SK-N-DZ (cell line): ENCODE measurements at places on chromosomes 2 and 18.

GRCh38 chr2:148674063-148675020 is 29.8 kb downstream of the EPC2 start:
- peak; percentile 10 for DNase-seq

DNA sequence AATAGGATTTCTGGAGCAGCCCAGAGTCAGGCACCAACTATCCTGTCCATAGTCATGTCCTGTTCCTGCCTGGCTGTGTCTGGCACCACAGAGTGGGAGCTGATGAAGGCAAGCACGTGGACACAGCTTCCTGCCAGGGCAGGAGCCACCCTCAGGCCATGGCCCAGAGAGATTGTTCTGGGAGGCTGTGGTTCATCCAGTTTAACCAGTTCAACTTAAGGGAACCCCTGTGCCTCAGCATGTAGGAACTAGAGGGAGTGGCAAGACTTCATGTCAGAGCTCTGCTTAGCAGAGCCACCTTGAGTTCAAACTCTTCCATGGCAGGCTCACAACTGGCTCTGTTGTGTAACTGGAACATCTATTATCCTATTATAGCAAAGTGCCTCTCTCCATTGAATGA is 73.2 kb upstream of the NCKAP5 start:
- DNase-seq = no peak

DNA sequence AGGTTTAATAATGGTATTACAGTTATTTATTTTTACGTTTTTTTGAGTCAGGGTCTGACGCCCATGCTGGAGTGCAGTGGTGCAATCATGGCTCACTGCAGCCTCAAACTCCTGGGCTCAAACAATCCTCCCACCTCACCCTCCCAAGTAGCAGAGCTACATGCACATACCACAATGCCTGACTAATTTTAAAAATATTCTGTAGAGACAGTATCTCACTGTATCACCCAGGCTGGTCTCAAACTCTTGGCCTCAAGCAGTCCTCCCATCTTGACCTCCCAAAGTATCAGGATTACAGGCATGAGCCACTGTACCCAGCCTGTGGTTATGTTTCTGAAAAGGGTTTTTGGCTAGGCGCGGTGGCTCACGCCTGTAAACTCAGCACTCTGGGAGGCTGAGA is 120.8 kb downstream of the ESCO1 start:
- no peak for DNase-seq

GRCh38 chr2:174682007-174682577 is 82.2 kb downstream of the CHRNA1 start:
- no peak for DNase-seq

DNA sequence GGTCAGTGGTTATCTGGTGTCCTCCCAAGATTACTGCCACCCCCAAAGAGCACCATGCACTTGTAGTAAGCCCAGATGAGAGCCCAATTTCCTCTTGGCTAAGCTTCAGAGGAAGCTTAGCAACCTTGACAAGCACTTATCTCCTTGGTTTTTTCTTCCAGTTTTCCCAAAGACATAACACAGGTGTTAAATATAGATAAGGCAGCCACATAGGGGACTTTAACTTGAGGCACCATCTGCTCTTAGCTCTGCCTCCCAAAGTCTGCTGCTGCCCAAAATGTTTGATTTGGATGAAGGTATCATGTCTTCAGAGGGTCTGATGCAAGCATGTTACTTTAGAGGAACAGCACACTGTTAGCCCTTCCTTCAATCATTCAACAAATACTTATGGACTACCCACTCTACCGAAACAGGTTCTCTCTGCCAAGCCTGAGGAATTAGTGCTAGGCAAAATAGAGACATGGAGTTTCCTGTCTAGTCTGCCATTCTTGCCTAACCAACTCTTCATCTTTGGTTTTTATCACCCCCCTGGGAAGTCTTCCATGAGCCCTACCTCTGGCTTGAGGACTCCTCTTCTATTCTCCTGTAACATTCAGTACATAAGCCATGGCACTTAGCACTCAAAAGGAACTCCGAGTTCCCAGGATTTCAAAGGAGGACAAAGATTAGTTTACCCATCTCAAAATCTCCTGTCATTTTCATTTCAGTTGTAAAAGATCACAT is 73.7 kb downstream of the SP3 start:
- no peak for DNase-seq

GRCh38 chr2:227623226-227623625 is 5.9 kb downstream of the SCYGR4 start:
- DNase-seq = no peak

DNA sequence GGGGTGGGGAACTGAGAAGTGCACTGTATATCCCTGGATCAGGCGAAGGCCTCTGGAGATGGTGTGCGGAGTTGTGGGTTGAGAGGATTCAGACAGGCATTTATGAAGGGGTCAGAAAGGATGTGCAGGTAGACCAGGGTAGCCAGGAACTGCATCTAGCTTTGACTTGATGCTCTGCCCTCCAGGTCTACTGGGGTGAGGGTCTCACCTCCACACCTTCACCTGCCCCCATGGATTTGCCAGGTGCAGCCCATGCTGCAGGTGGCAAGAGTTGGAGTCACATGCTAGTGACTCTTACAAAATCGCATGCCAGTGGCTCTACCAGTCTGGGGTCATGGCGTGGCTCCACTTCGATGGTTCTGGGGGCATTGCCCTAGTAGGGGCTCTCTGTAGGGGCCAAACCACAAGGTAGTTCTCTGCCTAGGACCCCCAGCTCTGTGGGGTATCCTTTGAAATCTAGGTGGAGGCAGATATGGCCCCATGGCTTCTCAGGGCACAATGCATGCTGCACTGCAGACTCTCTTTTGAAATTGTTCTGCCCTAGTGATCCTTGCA is 18.9 kb upstream of the KCNF1 start:
- no peak for DNase-seq

DNA sequence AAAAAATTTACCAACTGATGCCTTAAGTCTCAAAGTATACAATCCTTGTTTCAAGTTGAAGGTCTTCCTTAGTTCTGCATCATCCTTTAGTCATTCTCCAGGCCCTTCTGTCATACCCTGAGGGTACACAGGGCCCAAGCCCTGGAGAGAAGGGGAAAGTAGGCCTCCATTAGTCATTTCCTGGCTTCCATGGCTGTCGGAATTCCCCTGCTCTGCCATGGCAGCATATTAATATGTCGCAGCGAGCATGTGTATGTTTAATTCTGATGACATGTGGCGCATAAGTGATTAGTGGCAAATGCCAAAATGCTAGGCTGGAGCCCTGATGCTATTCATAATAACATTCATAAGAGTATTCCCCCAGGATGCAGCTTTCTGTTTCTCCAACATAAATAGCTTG is 22.1 kb downstream of the GPR39 start:
- no peak for DNase-seq

- DNase-seq = no peak
Observed at GRCh38 chr2:43070676-43071502, 155.5 kb downstream of the ZFP36L2 start.

DNA sequence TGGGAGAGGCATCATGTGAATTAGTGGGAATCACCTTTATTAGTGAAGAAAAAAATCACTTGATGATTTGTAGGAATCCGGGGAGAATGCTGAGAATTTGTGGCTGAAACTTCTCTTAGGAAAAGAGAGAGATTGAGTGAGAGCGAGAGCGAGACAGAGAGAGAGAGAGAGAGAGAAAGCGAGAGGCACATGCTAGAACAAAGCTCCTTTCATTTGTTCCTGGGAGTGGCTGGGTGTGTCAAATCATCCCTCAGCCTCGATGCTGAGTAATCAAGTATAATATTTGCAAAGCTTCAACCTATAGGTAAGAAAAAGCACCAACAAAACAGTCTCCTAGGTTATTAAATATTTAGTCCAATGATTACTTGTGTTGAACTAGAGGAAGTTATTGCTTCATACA is 4.4 kb upstream of the SERPINB5 start:
- DNase-seq = no peak

GRCh38 chr2:217685255-217685605 is 317.6 kb downstream of the TNS1 start:
- no peak for DNase-seq

- no peak for DNase-seq
Observed at GRCh38 chr18:31154181-31154580, 8.5 kb downstream of the DSC1 start.

DNA sequence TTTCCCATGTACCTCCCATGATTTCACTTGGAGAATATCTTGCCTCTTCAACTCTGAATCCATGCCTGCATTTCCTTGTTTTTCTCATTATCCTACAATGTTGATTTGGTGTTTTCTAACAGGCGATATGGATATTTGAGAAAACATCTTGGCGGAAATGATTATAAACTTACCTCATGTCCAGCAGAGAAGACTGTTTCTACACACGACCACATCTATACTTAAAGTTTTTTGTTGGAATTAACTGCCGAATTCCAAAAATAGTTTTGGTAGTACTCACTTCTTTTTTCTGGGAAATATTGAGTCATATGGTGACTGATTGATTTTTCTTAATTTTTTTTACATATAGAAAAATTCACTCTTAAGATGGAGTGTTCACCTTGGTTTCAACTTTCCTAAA is 41.4 kb upstream of the TMEFF2 start:
- no peak for DNase-seq

DNA sequence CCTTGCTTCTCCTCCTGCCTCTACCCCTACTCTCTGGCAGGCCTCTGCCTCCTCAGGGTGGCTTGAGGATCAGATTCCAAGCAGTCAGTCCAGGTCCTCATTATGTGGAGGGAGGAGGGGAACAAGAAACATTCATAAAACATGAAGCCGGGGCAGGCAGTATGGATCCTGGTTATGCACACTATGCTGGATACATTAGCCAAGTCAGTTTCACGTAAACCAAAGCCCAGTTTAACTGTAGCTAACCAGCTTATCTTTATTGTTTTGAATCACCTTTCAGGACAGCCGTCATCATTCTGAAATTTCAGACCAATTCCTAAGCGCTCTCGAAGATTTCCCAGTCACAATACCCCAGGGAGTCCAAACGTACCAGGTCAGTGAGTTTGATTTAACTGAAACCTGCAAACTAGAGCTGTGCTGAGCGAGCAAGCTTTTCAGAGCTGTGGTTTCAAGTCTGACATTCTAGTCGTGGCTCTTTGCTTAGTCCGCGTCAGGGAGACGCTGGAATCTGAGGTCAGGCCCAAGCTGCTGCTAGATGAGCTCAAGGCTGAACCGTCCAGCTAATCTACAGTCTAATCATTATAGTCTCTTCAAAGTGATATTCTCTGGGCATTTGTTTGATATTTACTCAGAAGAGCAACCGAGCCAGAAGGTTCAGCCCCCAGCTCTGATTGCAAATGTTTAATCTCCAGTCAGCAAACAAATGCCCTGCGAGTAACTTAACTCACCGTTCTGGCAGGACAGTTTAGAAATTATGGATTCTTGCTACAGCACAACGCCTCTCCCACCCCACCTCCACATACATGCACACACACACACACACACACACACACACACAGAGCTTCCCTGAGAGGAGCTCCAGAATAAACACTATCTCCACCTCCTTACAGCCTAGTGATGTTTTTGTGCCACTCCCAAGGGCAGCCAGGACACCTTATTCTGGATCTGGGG is 63.8 kb upstream of the BZW1 start:
- DNase-seq = no peak

GRCh38 chr2:27990030-27990590 is 99.6 kb downstream of the BABAM2 start:
- no peak for DNase-seq

DNA sequence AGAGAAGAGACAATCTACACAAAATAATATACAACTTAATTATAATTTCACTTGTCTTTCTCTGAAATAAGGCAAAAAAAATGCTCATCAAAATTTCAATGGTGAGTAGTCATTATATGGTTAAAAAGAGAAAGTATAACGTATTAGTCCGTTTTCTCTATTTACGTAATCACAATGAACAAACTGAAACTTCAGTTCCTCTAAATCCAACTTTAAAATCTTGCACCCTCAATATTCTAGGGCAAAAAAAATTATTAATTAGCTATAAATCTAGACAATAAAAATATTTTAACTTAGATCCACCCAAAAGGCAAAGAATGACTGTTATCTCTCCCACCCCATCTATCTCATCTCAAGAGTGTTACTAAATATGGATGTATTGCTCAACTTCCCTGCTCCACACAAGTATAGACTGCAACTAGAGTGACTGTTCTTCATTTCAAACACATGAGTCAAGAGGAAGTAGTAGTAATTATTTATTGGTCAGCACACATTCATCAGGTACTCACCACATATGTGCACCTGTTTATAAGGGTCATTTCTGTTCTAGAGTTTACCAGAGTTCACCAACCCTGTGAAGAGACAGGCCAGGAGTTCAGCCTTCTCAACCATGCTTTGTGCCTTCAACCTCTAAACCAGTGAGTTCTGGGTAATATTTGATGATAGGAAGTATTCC is 36.4 kb downstream of the STK39 start:
- no peak for DNase-seq

DNA sequence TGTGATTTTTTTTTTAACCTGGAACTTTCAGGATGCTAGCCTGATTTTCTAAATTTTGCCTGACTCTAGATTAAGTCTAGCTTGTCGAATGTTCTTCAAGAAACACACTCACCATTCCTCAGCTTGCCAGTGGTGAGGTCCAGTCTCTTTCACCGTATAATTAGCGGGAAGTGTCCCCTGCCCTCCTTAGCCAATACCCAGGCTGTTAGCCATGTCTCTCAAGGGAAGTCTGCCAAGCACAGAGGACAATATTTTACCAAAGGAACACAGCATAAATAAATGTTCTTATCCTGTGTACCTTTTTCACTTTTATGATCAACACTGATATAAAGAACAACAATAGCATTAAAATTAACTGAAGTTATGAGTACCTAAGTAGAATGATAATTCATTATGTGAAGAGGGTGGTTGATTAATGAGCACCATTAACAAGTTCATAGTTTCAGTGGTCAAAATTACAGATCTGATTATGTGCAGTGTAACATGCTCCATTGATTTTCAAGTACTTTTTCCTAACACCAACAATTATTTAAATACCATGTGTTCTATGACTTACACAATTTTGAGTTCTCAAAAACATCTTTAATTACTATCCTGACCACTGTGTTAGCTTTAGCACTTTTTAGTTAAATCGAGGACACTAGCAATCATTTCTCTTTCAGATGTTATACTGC is 445.8 kb upstream of the RAB12 start:
- no peak for DNase-seq

DNA sequence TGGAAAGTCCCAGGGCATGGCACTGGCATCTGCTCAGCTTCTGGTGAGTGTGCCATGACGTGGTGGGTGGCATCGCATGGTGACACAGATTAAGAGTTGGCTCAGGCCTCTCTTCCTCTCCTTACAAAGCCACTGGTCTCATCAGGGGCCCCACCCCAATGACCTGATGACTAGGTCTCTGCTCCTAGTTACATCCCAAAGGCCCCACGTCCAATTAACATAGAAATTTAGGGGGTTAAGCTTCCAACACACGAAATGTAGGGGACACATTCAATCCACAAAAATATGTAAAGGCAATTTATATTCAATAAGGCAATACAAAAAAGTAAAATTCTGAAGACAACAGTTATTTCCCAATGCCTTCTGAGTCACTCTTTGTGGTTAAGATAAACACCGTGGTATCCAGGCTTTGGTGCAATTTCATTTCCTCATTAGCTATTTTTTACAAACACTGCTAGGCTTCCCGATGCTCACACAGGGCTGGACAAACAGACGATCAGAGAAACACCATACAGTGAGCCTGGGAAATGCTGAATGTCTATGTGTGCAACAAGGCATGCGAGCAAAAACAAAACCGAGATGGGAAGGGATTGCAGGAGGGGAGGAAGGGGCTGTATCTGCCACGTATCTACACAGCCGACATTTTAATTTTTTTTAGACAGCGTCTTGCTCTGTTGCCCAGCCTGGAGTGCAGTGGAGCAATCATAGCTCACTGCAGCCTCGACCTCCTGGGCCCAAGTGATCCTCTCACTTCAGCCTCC is 67.2 kb downstream of the MBP start:
- DNase-seq = no peak
